T-cell (primary cell): ENCODE measurements at places on chromosomes 7 and 10. TPM values are rescaled to one million over a fixed set of nuclear protein-coding genes. Genes with fewer than 3 reads are reported as not detected.

GRCh38 chr7:96952974-96953391, 52.4 kb upstream of the DLX6 start:
- DNase-seq, result no peak

- DNase-seq, result no peak
These were observed 101.2 kb downstream of the KIAA1217 start for GRCh38 chr10:24310104-24310503.

GRCh38 chr10:99743841-99744240, 11.8 kb downstream of the CUTC start:
- DNase-seq, result no peak

DNA sequence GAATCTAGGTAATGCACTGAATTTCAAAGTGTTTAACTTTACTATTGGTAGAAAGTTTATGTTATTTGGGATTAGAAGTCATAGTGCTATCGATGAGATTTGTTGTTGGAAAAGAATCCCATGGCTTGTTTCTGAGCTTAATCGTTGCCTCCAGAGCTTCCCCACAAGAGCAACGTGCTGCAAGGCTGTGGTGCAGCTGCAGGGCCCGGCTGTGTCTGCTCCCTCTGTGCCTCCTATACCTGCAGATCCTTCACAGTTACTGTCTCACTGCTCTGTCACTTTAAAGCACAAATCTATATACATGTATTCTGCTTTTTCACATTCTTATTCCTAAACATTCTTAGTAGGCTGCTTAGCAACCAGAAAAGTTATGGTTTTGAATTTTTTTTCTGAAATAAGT, 826.6 kb upstream of the COBL start:
- DNase-seq, result no peak

DNA sequence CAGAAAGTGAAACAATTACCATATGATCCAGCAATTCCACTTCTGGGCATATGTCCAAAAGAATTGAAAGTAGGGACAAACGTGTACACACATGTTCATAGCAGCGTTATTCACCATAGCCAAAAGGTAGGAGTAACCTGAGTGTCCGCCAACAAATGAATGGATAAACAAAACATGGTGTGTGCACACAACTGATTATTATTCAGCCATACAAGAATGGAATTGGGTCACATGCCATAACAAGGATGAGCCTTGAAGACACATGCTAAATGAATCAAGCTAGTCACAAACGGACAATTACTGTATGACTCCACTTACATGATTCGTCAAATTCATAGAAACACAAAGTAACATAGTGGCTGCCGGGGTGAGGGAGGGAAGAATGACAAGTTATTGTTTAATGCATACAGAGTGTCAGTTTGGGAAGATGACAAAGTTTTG, 4.1 kb upstream of the OIT3 start:
- no peak for DNase-seq

DNA sequence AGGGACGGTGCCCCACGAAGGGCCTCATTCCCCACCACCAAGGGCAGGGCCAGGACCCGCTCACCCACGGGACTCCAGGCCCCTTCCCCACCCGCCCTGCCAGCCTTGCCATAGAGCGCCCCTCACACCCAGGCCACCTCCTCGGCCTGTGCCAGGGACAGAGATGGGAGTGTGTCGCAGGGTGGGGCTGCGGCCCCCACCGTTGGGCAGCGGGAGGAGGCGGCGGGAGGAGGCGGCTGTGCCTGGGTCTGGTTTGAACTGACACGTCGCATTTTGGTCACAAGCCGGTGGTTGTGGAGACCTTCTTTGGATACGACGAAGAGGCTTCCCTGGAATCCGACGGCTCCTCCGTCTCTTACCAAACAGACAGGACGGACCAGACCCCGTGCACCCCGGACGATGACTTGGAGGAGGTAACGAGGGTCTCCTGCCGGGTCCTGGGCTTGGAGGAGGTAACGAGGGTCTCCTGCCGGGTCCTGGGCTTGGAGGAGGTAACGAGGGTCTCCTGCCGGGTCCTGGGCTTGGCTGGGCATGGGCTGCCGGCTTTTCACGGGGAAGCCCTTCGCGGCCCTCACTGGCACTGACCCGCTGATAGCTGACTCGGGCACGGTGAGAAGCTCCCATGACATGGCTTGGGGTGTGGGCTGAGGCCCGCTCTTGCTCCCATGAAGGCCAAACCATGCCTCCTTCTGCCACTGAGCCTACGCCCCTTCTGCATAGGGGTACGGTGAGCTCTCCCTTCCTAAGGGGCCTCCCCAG, 46.4 kb upstream of the DPYSL4 start:
- no peak for DNase-seq

DNA sequence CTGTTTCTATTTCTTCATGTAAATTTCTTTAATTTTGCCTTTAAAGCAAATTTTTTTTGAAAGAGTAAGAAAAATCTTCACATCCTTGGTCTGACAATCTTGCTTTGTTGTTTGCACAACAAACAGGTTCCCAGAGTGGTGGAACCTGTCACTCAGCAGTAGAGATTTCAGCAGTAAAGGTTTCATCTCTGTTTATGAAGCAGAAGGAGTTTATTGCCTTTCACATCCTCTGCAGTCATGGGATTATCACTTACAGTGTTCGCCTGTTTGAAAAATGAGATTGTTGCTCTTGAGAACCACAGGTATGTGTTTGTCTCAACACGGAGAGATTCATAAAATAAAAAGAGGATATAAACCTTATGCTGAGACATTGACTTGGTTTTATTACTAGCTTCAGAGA, 342.6 kb downstream of the IPMK start:
- no peak for DNase-seq

GRCh38 chr10:132543916-132544743, 6.5 kb downstream of the INPP5A start:
- no peak for DNase-seq

GRCh38 chr7:41104631-41105030, 598.3 kb downstream of the INHBA start:
- DNase-seq, result no peak

GRCh38 chr7:30331338-30331737, 46.9 kb downstream of the ZNRF2 start:
- DNase-seq, result no peak

- DNase-seq, result no peak
These were observed 26.7 kb upstream of the SMARCD3 start for GRCh38 chr7:151274936-151275812.

DNA sequence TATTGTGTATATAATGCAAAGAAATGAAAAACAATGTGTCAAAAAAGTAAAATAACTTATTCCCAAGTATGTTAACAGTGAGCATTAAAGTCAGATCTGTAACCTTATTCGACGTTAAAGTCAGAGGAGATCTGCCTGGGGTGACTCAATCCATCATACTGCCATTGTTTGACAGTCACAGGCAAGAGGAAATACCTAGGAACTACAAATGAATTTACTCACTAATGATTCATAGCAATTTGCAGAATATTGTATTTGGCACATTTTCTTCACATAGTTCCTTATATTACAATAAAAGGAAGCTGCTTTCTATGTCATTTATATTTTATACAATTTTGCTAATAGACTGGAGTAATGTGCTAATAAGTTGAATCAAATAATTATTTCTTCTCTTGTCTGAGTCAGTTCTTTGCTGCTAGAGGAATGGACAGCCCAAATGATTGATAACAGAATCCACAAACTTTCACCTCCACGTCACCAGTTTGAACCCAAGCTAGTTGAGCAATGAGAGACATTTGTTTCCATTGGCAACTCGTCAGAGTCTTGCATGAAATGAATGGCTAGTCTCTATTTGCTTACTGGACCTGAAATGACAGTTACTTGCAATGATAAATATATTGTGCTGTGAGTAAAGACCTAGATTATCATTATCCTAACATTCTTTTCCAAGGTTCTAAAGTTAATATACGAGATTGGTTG, 48.5 kb upstream of the TMEM106B start:
- DNase-seq, result no peak

- peak; percentile 42 for DNase-seq
These were observed 743 bp upstream of the ZCCHC24 start for GRCh38 chr10:79445977-79446757.

GRCh38 chr10:122966879-122967278, 12.9 kb upstream of the C10orf88 start:
- DNase-seq, result no peak

DNA sequence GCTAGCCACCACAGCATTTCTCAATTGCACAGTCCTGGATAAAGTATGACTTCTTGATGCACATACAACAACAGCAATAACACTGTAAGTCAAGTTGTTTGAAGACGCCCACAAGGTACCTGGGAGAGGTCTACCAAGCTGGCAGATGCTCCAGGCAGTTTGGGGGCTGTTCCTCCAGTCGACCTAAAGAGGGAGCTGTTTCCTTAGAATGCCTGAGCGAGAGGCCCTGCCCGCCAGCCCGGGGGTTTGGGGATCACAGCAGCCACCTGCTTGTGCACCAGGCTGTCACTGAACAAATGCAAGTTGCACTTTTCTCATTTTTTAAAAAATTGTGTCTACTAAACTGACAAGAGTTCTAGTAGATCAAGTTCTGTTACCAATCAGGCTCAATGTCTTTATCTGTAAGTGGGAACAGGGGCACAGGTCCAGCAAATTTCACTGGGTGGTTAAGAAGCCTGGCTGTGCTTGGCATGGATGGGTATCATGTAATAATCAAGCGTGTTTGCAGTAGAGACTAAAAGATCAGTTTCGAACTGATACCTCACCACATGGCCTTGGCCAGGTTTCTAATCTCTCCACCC, 193.8 kb upstream of the ADO start:
- peak; percentile 60 for DNase-seq

- DNase-seq, result no peak
These were observed 135.9 kb upstream of the PODXL start for GRCh38 chr7:131692131-131692960.

DNA sequence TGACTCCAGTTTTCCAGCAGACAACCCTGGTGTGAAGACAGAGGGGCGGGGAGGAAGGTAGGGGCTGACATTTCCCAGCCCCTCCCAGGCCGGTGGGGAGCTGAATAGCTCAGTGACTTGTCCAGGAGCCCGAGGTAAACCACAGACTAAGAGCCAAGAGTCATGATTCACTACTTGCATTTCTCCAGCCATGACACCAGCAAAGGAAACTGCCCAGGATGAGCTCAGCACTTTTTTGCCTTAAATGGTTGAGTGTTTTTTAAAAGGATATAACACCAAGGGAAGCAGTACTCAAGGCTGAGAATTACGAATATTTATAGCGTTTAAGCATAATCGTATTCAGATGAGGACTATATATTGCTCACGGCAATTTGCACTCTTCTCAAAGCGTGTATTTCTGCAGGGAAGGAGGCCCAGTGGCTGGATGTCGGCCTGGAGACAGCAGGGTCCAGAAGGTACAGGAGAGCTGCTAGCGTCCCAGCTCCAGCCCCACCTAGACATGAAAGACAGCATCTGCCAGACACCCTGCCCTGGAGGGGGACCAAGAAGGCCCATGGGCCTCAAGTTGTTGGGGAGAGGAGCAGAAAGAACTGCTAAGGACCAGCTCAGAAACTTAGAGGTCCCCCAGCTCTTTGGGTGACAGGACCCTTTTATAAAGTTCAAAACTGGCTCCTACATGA, 141.4 kb downstream of the GRID1 start:
- no peak for DNase-seq

LEP gene
- not detected for total RNA-seq

TSPAN12 gene
- 0.44 TPM for total RNA-seq

CTTNBP2 gene
- total RNA-seq, result not detected

ACTL6B gene
- not detected for total RNA-seq

CHN2 gene
- 9.0 TPM for total RNA-seq

RHBDD2 gene
- 47.5 TPM for total RNA-seq

FAM25A gene
- total RNA-seq, result not detected

ST8SIA6 gene
- 3.2 TPM for total RNA-seq

SH2B2 gene
- 1.3 TPM for total RNA-seq

CYP2C9 gene
- total RNA-seq, result not detected

ZNRF2 gene
- 30.8 TPM for total RNA-seq
